ENCODE measurements at places on chromosomes 1 and 21.

DNA sequence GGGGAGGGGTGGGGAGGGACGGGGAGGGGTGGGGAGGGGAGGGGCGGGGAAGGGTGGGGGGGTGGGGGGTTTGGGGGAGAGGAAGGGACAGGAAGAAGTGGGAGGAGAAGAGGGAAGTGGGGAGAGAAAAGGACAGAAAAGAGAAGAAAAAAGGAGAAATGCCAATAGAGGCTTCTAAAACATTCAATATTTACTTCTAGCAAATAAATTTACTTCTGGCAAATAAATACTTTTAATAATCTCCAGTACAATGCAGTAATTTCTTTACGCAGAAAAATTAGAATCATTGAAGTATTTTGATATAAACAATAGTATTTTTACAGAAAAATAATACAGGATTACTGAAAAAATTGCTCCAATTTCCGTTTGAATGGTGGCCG is 9.4 kb upstream of the GPR161 start:
- DNase-seq: no peak

- DNase-seq: peak; percentile 35
Measured at GRCh38 chr1:9331558-9332346, 39.1 kb downstream of the SPSB1 start.

GRCh38 chr1:1118011-1118875 is 2.4 kb upstream of the C1orf159 start:
- no peak for DNase-seq

DNA sequence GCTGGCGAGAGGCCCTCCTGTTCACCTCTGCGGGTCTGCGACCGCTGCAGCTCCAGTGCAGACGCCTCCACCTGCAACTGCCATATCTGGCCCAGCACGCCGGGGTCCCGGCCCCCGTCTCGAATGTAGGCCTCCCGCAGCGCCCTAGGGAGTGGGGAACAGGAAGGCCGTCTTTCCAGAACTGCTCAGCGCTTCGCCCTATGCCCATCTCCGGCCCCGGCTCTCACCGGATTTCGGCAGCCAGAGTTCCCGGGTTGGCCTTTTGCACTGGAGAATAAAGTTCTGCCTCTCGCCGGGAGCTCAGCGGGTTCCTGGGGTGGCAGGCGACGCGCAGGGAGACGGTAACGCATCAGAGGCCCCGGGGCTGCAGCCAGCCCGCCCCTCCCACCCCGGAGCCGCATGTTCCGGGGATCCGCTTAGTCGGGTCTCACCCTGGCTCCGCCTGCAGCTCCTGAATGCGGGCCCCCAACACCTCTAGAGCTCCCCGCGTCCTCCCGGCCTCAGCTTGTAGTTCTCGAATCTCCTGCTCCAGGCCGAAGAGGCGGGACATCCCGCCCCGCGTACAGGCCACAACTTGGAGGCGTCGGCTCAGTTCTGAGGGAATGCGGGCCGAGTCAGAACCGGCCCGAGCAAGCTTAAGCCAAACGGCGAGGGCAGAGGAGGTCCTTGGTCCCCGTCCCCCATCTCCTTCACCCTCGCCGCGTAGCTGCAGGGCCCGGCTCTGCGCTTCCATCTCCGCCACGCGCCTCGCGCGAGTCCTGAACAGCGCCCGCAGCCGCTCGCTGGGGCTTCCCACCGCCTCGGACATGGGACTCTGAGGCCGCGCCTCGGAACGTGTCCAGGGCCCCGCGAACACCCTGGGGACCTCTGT is 1.1 kb downstream of the CCDC17 start:
- DNase-seq: peak; percentile 8

DNA sequence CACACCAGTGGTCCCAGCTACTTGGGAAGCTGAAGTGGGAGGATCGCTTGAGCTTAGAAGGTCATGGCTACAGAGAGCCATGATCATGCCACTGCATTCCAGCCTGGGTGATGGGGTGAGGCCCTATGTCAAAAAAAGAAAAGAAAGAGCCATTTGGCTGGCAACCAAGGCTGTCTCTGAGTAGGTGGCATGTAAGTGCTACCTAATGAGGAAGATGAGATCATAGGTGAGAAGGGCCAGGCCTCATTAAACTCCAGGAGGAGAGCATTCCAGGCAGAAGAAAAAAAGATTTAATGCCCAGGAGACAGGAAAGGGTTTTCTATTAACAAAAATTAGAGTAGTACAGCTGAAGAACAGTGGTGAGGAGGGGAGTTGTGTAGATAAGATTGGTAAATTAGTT is 103.4 kb upstream of the ZNF678 start:
- no peak for DNase-seq

GRCh38 chr1:216258856-216259255 is 164.4 kb downstream of the USH2A start:
- no peak for DNase-seq

GRCh38 chr1:106925750-106926149 is 130.7 kb upstream of the PRMT6 start:
- DNase-seq: no peak

- DNase-seq: peak; percentile 21
Measured at GRCh38 chr1:28895896-28896608, 18.3 kb upstream of the EPB41 start.
